Esophagus mucosa (tissue), 1 donor: ENCODE measurements at places on chromosomes 13 and 19.

GRCh38 chr13:51423766-51424165 is 29.1 kb downstream of the INTS6 start:
- ATAC-seq = no peak

- peak; percentile 70 for ATAC-seq
These were observed 31.2 kb downstream of the TMPRSS9 start for GRCh38 chr19:2391118-2391725.

DNA sequence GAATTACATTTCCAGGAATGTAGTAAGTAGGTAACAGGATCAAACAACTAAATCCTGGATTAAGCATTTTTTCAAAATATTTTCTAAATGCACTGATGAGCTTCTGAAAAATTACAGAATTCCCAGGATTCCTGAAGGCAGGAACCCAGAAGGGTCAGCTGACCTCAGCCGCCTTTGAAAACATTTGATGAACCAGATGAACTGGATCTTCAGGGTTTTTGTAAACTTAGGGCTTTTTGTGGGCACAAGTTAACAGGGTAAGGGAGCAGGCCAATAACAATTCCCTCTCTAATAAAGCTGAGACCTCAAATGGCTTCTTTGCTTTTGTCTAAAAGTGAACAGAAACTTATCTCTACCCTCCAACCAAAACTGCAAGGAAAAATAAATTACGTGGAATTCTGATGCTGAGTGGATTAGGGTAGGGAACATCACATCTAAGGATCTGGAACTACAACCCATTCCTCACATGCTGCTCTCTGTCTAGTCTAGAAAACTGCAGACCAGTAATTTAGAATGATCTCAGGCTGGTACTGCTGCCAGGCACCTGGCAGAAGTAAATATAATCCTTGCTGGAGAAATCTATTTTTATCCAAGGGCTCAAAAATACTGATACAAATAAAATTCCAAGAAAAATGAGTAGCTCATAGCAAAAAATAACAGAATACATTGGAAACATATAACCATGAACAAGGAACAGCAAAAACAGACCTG is 48.2 kb upstream of the N4BP2L1 start:
- ATAC-seq = no peak

DNA sequence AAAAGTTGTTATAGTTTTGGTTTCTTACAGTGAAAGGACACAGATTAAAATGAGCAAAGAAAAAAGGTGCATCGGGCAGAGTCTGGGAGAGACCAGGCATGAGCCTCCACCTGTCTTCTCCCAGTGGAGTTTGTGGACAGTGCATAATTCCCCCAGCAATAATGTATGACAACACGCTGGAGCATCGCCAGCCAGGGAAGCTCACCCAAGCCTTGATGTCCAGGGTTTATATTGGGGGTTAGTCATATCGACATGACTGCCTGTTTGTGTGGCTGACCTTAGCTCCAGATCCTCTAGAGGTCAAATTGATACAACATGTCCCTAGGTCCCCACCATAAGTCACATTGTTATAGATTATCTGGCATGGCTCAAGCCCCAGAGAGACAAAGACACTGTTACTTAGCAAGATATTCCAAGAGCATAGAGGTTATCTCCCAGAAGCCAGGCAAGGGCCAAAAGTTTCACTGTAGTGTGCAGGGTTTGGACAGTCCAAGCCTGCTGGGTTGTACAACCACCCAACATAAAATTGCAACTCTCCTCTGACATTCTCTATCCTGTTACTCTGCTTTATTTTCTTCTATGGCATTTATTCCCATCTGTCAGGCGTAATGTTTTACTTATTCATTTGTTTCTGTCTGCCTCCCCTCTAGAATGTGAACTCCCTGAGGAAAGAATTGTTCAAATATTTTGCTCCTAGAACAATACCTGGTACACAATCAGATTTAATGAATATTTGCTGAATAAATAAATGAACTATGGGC is 5.6 kb upstream of the KLK13 start:
- ATAC-seq = no peak

DNA sequence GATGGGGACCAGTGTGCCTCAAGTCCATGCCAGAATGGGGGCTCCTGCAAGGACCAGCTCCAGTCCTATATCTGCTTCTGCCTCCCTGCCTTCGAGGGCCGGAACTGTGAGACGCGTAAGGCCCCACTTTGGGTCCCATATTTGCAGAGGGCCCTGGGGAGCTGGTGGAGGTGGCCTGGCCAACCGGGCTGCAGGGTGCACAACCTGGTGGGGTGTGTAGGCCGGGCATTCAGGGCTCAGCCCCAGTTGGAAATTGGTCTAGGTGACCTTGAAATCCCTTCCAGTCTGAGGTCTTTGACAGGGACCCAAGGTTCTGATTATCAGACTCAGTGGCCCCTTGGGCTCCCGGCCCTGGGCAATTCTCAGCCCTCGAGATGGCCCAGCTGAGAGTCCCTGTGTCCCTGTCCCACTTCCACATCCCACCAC is 8.3 kb downstream of the F7 start:
- no peak for ATAC-seq

- ATAC-seq = no peak
These were observed 268.9 kb downstream of the IRS2 start for GRCh38 chr13:109517517-109517916.

- no peak for ATAC-seq
These were observed 88.8 kb downstream of the FNDC3A start for GRCh38 chr13:49064476-49064875.

DNA sequence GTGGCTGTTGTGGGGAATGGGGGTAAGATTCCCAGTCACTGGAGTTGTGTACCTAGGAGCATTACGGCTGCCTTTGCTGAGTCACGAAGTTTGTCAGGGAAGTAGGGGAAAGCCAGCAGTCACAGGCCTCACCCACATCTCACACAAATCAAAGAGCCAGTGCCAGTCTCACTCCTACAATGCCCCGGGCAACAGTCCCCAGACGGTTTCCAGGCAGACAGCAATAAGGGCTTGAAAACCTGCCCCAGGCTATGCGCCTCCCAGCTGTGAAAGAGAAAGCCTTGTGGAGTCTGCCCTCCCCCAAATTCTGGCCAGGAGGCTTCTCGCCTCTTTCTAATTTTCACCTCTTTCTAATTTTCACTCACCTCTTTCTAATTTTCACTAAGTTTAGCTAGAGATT is 142.3 kb upstream of the EDNRB start:
- ATAC-seq = no peak

DNA sequence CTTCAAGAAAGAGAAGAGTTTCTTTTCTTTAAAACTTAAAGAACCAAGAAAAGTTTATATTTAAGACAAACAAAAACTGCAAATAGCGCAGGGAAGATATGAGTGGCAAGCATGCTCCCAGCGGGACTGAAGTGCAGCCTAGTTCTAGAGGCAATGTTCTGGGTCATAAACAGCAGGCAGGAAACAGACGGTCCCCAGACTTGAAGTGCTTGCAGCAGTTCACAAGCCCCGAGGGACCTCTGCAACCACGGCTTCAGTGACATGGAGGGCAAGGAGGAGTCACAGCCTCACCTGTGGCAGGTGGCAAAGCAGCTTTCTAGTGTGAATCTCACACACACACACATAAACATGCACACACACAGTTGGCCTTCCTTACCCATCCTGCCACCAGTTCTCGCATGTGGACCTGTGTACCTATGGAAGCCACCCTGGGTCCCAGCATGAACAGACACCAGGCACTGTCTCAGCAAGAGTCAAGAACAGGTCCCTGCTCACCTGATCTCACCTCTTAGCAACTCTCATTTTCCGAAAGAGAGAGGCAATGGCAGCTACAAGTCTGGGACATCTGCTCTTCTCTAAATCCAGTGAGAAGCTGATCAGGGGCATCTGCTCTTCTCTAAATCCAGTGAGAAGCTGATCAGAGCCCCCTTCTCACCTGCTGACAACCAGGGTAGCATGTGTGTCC is 162.0 kb downstream of the EFNB2 start:
- no peak for ATAC-seq

GRCh38 chr13:91398413-91399188 is at the start of gene GPC5:
TSS of gene GPC5 (plus strand) at chr13:91398621.
- ATAC-seq = peak; percentile 99

- no peak for ATAC-seq
These were observed 28.7 kb upstream of the FRY start for GRCh38 chr13:32002873-32003272.

GRCh38 chr19:52190487-52191293 is 838 bp downstream of the PPP2R1A start:
- no peak for ATAC-seq

GRCh38 chr13:22855926-22856325 is 324.9 kb upstream of the SGCG start:
- ATAC-seq = no peak

- ATAC-seq = no peak
These were observed 12.5 kb downstream of the INTS6 start for GRCh38 chr13:51440381-51440780.

- ATAC-seq = no peak
These were observed 3.8 kb downstream of the LILRA4 start for GRCh38 chr19:54335164-54335563.

- ATAC-seq = peak; percentile 52
These were observed 7.4 kb upstream of the SLITRK6 start for GRCh38 chr13:85806553-85807175.

GRCh38 chr13:110680852-110681251 is 25.1 kb downstream of the CARS2 start:
- ATAC-seq = no peak

- no peak for ATAC-seq
These were observed 11.7 kb downstream of the CIC start for GRCh38 chr19:42280815-42281145.

DNA sequence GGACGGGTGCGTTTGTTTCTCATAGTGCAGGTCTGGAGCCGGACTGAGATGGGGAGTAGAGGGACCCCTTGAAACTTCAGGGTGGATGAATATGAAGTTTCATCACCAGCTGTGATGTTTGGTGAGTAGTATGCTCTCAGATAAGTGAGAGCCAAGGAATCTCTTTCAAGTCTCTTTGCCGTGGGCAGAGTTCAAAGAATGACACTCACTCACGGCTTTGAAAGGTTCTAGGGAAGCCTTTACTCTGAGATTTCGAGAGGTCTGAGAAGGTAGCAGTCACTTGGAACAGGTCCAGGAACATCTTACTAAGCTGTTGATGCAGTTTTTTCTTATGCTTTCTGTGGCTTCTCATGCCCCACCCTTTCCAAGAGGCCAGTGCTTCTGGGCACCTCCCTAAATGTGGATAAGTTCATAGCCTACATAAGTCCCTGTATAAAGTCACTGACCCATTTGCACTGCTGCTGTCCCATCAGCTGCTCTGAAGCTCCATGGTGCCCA is at the start of gene IGFL2:
IGFL2 (plus strand) TSS at position 448 of the 498 bp plus-strand sequence; CDS start at position 489, 41 bp downstream.
- ATAC-seq = peak; percentile 63

DNA sequence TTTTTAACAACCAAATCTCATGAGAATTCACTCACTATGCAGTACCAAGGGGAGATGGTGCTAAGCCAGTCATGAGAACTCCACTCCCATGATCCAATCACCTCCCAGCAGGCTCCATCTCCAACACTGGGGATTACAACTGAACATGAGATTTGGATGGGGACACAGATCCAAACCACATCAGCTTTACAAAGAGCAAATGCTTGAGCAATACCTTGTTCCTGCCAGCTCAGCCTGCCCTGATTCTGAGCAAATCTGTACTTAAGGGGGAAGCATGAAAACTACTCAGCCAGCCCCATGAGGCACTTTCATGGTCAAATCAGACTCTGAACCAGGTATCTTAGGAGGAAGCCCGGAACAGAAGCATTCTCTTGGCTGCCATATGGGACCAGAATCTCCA is 259.9 kb downstream of the TBC1D4 start:
- no peak for ATAC-seq

DNA sequence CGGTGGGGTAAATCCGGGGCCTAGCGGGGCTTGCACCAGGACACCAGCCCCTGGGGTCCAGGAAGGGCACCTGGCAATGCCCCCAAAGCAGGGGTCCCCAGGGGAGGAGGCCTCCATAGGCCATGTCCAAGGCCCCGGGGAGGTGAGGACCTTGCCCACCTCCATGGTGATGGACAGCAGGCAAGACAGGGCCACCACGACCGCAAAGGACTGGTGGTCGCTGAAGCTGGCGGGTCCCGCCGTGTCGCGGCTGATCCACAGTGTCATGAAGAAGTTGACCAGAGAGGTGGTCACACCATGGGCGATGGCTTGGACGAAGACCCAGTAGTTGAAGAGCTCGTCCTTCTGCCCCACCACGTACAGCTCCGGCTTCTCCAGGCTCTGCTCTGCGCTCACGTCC is 26.8 kb downstream of the ATP8B3 start:
- no peak for ATAC-seq

- no peak for ATAC-seq
These were observed 24.6 kb downstream of the ZNF562 start for GRCh38 chr19:9650345-9650744.

GRCh38 chr13:27631156-27631555 is 9.5 kb downstream of the POLR1D start:
- no peak for ATAC-seq

GRCh38 chr13:108176685-108177274 is 38.6 kb downstream of the LIG4 start:
- no peak for ATAC-seq

- peak; percentile 82 for ATAC-seq
These were observed 100.7 kb upstream of the RXFP2 start for GRCh38 chr13:31638577-31638976.

DNA sequence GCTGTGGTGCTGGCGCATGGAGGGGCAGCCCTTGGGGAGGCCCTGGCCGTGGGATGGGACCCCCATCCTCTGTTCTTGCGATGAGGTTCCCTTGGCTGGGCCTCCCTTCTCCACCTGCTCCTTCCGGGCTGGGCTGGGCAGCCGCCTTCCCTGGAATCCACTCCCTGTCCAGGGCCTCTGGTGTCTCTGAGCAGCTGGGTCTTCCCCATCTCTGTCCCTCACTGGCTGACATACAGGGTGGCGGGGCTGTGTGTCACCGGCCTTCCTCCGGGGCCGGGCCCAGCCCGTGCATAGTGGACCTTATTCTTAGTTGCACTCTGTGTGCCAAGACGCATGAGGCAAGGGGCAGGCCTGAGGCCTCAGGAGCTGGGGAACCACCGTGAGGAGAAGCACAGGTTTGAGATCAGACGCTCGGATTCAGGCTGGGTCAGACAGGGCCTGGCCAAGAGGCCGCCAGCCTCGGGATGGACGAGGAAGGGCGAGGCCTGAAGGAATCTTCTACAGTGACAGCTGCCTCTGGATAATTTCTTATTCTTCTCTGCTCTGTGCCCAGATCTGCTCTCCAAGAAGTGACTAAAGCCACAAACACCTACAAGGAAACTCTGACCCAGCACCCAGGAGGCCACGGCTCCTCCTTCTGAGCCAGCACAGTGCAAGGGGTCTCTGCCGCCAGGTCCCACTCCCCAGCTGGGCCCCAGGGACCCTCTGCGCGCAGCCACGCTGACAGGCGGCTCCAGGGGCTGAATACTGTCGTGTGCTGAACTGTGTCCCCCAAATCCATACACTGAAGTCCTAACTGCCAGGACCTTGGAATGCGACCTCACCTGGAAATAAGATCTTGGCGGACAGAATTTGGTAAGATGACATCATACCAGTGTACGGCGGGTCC is 11.0 kb downstream of the SGTA start:
- ATAC-seq = peak; percentile 3

DNA sequence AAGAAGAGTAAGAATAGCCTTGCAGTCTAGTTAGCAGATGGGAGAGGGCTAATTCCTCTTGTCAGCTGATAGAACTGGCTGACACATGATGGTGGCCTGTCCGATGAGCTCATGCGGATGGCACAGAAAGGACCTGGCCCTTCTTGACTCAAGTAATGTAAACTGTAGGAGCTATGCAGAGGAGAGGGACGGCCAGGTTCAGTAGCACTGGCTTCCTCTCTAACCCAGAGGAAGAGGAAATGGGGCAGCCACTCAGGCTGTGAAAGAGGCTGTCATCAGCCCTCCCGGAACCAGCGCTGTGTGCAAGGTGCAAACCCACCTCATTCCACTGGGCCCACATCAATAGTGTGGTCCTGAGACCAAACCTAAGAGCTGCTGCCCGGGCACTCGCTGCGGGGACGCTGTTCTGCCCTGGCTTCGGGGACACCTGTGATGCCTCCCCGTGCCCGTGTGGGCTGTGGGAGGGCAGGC is 30.8 kb upstream of the USE1 start:
- ATAC-seq = peak; percentile 46
